ENCODE measurements at places on chromosomes 2 and 18.

DNA sequence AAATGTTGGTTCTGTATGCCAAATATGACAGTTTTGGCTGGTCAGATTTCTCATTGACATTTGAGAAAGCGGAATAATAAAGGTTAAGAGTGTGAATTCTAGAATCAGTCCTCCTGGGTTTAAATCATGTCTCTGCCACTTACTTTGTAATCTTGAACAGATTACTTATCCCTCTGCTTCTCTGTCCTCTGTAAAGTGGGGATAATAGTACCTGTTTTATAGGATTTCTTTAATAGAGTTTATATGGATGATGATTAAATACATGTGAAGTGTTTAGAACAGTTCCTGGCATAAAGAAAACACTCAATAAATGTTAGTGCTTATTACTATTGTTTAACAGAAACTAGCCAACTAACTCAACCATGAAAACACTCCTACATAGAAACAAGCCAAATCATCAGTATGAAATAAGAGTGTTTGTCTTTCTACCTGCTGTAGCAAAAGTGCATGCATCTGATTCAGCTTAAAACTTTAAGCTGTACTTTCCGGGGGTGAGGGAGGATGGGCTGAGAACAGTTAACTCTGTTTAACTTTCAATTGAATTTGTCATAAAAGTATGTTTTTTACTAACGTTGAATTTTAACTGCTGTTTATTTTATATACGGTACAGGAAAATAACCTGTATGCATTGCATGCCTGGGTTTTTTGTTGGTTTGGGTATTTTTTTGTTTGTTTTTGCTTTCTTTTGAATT is 6.8 kb downstream of the HTR2B start:
- DNase-seq, result no peak

- DNase-seq, result no peak
Observed at GRCh38 chr18:26646901-26647300, 98.5 kb upstream of the KCTD1 start.

DNA sequence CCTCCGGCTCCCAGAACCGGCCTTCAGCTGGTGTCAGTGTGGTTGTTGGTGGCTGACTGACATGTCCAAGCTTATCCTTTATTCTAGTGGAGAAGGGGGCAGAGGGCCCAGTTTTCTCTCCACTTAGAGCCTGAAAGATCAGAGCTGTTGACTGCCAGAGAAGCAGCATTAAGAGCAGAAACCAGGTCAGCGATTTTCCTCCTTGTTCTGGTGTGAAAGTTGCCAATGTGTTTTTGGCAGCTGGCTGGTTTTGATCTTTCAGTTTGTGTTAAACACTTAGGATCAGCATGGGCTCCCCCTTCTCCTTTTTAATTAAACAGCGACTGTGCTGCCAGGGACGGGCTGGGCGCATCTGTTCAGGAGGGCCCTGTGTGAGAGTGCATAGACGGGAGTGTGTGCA is 100.9 kb downstream of the ASAP2 start:
- no peak for DNase-seq

GRCh38 chr2:15563227-15564100 is 2.3 kb upstream of the NBAS start:
- no peak for DNase-seq

GRCh38 chr2:143808166-143808565 is 678.9 kb downstream of the ARHGAP15 start:
- DNase-seq, result no peak
